Stimulated activated CD4-positive, alpha-beta T cell treated with anti-CD3 and anti-CD28 coated beads, Interleukin-4, amount 100 ng/mL, for 48 hours (primary cell): ENCODE measurements at places on chromosomes 3 and 15.

DNA sequence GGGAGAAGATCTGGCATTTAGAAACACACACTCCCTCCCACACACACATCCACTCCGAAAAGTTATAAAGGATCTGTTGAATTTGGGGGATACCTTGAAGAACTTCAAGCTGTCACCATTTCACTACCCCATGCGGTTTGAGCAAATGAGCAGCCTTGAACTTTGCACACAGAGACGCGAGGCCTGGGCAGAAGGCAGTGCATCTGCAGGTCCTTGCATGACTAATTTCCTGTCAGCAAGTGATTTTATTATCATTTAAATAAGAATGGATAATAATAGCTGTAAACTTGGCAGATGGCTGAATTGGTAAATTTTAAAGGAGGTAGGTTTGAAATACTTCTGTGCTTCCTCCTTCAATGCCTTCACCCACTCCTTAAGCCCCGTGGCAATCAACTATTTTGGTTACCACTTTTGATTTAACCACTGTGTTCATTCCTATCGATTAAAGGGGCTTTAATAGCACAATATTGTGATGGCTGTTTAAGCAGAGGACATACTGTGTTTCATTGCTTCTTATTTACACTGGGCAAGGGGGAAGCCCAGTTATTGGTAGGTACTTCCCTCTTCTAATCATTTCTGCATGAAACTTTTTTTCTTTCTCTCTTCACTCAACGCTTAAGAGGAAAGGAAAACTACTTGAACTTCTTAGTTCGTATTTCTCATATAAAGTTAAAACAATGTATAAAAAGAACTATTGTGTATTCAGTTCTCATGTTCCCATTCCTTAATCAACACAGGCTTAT, 108.1 kb downstream of the ROBO2 start:
- no peak for DNase-seq

DNA sequence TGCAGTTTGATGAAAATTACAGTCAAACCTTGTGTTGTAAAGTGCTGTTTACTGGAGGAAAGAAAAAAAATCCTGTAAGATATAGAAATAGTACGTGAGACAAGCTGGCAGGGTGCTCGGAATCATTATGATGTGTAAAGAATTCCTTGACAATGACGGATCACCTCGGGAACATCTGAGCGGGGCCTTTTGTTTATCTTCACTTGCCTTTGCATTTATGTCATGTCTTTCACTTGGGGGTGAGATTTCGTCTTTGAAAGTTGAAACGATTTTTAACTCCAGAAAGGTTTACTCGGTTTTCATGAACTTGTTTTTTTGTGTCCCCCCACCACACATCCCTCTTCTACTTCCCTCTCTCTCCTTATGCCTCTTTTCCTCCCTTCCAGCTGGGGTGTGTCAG, 128.3 kb upstream of the VEPH1 start:
- DNase-seq = no peak

GRCh38 chr3:73580343-73580742, 44.4 kb downstream of the PDZRN3 start:
- DNase-seq = no peak

DNA sequence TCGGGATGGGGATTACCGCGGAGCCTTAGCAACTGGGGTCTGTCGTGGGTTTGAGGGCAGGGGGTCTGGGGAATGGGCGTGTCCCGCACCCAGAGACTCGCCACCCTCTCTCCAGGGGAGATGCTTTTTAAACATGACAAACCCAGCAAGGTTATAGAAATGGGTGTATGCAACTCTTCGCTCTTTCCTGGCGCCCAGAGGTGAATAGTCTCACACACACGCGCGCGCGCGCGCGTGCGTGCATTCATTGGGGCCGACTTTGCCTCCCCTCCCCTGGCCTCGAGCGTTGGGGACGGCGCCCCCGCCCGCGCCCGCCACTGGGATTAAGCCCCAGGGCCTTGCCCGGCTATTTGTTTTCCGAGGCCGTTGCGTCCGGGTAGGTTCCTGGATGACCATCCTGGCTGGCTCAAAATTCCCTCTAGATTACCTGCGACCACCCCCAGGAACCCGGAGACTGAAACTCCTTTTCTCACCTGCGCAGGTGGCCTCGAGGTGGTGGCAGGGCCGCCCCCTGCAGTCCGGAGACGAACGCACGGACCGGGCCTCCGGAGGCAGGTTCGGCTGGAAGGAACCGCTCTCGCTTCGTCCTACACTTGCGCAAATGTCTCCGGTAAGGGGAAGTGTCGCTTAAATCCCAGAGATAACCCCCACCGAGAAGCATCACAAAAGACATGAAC, 777 bp downstream of the GPR160 start:
- no peak for DNase-seq

- no peak for DNase-seq
Measured at GRCh38 chr15:40957581-40958051, 4.3 kb downstream of the CHAC1 start.
